ENCODE measurements at places on chromosomes 16 and 17. TPM values are rescaled to one million over a fixed set of nuclear protein-coding genes. Genes with fewer than 3 reads are reported as not detected.

DNA sequence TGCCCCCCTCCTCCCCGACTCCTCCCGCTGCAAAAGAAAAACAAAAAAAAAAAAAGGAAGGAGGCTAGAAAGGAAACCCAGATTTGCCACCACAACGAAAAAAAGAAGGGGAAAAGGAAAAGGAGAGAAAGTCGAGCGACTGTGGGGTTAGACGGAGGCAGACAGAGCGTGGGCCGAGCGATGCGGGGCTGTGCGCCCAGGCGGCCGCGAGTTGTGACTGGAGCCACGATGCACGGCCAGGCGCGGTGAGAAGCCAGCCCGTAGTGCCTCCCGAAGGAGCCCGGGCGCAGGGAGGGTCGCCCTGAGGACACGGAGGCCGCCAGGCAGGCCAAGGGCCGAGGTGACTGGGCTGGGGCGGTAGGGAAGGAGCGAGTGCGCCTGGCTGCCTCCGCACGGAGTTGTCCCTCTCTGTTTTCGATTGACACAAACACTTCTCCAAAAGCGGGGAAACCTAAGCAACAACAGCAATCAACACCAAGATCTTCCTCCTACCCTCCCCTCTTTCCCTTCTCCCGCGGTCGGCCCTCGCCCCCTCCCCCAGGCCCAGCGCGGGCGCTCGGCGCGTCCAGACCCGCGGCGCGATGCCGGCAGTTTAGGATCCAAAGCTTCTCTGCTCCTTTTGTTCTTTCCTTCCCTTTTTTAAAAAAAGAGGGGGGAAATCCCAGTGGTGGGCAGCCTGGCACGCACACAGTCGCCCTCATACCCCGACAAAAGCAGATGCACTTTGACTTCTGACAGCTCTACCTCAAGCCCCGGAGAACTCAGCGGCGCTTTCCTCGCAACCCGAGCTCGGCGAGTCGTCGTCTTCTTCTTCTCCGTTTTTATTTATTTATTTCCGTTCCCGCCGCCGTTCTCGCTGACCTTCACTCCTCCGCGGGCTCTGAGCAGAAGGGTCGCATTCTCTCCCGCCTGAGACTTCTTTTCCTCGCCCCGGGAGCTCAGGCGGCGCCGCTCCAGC is at the start of gene LHX1:
Gene LHX1 (plus strand): TSS at position 475 of the 958 bp plus-strand sequence. CDS start 723 bp downstream, outside the sequence.
- DNase-seq, result no peak

GRCh38 chr17:59451706-59452105 is 113.7 kb upstream of the DHX40 start:
- DNase-seq, result no peak

DNA sequence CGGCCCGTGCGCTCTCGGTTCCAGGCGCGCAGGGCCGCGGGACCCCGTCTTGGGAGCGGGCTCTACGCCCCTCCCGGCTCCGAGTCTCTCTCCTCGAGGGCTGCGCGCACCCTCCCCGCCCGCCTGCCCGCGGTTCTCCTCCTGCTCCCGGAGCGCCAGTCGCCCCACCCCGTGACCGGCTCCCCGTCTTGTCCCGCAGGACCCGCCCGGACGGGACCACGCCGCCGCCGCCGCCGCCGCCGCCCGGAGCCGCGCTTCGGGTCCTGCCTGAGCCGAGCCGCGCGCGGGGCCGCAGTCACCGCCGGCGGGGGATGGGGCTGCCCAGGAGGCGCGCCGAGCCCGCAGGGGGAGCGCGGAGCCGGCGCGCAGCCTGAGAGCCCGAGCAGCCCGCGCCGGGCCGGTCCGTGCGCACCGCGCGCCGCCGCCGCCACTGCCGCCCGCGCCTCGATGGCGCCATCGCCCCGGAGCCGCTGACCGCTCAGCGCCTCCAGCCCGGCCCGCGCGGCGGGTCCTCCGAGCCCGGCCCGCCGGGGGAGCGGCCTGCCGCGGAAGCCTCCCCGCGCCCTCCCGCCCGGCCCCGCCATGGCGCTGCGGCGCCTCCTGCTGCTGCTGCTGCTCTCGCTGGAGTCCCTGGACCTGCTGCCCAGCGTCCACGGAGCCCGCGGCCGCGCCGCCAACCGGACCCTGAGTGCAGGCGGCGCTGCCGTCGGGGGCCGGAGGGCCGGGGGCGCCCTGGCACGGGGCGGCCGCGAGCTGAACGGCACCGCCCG is at the start of gene SHISA6:
Gene SHISA6 (plus strand): TSS at position 373 of the 770 bp plus-strand sequence.
- DNase-seq, result no peak

CCL4L2 gene
- 30.5 TPM for polyA plus RNA-seq

ITGAL gene
- polyA plus RNA-seq, result 488 TPM

DNA sequence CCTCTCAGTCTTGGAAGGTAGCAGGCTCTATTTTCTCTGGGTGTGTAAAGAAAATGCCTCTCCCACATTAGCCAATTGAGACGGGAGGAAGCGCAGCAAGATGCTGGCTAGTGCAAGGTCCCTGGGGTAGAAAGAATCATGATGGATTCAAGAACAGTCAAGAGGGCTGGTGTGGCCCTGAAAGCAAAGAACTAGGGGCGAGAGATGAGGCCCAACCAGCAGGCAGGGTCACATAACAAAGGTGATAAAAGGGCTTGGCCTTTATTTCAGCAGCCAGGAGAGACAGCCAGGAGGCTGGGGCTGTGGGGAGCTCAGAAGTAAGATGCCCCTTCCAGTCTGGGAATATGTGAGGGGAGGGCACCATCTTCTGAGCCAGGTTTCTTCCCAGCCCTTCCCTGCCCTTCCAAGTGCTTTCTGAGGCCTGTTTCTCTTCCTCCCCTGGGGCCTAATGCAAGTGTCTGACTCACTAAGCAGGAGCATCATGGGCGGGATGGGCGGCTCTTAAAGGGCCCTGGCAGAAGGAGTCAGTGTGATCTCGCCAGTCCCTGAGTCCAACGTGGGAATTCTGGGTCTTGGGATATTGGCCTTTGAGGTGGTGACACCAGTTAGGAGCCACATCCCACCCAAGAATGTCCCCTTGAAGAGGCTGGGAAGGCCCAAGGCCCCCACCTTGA is 3.9 kb upstream of the NLRC5 start:
- DNase-seq, result no peak

DNA sequence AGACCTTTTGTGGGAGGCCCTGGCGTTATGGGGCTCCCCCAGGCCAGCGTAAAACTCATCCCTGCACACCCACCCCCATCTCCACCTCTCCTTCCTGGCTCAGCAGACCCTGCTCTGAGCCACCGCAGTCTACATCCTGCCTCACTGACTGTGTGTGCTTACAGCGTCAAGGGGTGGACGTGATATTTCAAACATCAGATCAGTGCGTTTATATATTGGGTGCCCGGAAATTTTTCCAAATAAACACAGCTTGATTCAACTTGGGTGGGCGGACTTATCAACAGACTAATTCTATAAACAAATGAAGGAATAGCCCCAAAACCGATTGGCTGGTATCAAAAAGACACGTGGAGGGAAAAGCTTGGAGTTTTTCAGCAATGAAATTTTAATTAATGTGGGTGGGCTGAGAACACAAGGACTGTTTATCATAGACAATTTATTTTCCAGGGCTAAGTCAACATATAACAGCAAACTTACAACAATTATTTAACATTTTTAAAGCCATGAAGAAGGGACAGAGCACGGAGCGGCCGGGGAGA is at the start of gene FOXL1:
Gene FOXL1 (plus strand): TSS at position 489 of the 539 bp plus-strand sequence. CDS start 175 bp downstream, outside the sequence.
- DNase-seq, result no peak

- no peak for DNase-seq
These were observed 121.2 kb upstream of the CIBAR2 start for GRCh38 chr16:85233516-85233915.

DNA sequence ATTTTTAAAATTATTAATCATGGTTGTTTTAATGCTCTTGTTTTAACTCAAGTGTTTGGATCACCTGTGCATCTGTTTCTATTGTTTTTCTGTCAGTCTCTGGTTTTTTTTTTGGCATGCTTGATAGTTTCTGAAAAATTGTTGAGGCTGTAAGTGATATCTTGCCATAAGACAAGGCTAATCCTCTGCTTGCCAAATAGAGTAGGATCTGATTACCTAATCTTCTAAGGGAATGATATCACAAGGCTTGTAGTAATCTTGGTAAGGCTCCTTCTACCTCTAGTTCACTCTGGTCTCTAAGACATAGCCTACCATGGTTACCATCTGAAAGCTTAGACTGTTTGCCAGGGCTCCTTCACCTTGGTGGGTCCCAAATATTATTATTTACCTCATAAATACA is 81.0 kb downstream of the ATF7IP2 start:
- no peak for DNase-seq

SPNS2 gene
- 0.26 TPM for polyA plus RNA-seq

STX4 gene
- 31.3 TPM for polyA plus RNA-seq

GRCh38 chr17:68054296-68054900 is 18.9 kb downstream of the KPNA2 start:
- DNase-seq, result no peak

- no peak for DNase-seq
These were observed 74.7 kb downstream of the TBC1D16 start for GRCh38 chr17:79960788-79961522.

GRCh38 chr17:8225813-8226535 is 15.6 kb upstream of the AURKB start:
- DNase-seq, result peak; percentile 46

GRCh38 chr16:19645557-19645981 is 72.5 kb downstream of the KNOP1 start:
- DNase-seq, result no peak

CA5A gene
- polyA plus RNA-seq, result not detected

ANKFY1 gene
- 19.3 TPM for polyA plus RNA-seq

FBXL16 gene
- not detected for polyA plus RNA-seq

DNA sequence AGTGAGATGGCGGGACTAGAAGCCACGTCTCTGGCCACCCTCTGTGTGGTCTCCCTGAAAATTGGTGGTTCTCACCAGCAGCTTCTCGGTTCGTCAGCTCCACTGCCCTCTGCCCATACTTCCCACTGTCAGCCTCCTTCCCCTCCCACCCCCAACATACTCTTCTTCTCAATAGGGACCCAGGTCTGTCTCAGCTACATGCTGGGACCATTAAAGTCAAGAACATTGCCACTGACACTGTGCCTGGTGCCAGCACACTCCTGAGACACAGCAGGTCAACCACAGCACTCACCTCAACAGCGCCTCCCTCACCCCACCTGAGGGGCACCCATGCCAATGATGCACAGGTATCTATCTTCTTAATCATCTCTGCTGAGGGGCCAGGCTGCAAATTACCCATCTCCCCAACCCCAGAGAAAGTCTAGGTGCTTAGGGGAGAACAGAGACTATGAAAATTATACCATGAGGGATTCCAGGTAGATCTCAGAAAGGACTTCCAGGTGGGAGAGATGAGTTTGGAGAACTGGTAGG is 1.3 kb downstream of the PLXDC1 start:
- no peak for DNase-seq

- no peak for DNase-seq
These were observed 154.7 kb downstream of the C16orf78 start for GRCh38 chr16:49528060-49528865.

GRCh38 chr17:64622931-64623654 is 39.0 kb downstream of the SMURF2 start:
- DNase-seq, result no peak

DNA sequence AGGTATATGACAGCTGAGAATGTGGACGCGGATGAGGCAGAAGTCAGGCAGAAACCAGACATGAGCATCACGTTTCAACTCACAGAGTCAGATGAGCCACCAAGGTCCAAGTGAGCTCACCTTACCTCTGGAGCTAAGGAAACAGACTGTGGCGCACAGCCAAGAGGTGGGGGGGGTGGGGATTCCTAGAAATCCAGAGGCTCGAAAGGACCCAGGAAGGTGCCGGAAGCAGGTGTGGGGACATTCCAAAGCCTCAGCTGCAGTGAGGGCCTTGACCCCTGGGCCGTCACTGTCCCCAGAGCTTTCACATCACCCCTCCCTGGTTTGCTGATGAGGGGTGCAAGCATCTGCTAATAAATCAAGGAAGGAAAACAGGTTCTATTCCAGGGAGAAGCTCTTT is 29.3 kb upstream of the RCVRN start:
- no peak for DNase-seq

DNA sequence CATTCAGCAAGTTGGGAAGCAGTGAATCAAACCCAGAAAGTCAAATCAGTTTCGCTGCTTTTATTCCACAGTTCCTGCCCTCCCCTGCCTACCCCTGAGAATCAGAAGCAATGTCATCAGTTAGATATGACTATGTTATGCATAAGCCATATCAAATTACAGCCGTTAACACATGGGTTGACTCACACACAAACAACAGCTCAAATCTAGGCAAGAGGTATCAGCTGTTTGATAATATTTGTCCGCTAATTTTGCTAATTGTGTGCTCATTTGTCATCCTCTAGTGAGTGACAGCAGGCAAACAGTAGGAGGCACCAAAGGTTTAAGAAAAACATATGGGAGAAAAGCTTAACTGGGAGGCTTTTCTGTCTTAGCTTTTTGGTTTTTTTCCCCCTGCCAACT is 327.4 kb upstream of the CCL2 start:
- DNase-seq, result no peak

TUBG2 gene
- polyA plus RNA-seq, result 1.3 TPM

KRTAP9-2 gene
- polyA plus RNA-seq, result not detected

TMEM100 gene
- not detected for polyA plus RNA-seq

DNA sequence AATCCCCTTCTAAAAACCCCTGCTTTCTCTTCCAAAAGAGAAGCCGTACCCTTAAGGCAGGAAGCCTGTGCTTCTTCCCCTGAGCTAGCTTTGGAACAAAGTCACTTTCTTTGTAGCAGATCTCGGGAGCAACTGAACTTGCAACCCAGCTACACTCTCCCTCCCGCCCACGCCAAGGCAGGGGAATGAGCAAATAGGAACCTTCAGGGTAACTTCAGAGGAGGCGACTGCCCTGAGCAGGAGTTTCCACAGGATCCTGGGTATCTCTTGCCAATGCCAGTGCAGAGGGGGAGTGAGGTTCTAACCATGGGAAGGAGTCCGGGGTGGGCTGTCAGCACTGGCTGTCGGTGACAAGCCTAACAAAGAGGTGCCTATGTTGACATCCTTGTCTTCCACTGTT is 5.9 kb upstream of the PIRT start:
- no peak for DNase-seq

GRCh38 chr16:77551357-77551756 is 116.5 kb upstream of the ADAMTS18 start:
- no peak for DNase-seq

RBFOX1 gene
- polyA plus RNA-seq, result not detected

DNA sequence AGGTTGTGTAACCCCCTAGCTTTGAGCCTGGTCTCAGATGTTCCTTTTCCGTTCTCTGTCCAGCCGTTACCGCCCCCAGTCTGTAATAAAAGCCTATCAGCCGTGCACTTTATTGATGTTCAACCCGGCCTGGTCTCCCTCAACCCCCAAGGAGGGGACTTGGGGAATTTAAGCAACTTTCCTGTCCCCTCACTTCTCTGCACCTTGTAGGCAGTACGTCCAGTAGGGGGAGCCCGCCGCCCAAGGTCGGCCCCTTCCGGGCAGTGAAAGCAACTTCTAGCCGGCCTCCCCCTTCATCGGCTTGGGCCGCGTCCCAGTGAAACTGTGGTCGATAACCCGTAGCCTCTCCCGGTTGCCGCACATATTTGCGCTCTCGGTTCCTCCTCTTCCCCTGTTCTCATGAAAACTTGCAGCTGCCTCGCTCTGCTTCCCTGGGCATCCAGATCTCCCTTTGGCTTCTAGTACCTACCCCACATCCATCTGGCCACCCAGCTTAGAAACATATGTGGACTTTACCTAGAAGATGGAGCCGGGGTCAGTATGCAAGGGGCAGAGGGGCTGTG is 7.9 kb downstream of the PNPO start:
- peak; percentile 77 for DNase-seq

SLFN14 gene
- polyA plus RNA-seq, result not detected

GRCh38 chr17:79057737-79058385 is 16.8 kb upstream of the ENGASE start:
- DNase-seq, result peak; percentile 53
